ENCODE measurements at places on chromosomes 13 and 19.

DNA sequence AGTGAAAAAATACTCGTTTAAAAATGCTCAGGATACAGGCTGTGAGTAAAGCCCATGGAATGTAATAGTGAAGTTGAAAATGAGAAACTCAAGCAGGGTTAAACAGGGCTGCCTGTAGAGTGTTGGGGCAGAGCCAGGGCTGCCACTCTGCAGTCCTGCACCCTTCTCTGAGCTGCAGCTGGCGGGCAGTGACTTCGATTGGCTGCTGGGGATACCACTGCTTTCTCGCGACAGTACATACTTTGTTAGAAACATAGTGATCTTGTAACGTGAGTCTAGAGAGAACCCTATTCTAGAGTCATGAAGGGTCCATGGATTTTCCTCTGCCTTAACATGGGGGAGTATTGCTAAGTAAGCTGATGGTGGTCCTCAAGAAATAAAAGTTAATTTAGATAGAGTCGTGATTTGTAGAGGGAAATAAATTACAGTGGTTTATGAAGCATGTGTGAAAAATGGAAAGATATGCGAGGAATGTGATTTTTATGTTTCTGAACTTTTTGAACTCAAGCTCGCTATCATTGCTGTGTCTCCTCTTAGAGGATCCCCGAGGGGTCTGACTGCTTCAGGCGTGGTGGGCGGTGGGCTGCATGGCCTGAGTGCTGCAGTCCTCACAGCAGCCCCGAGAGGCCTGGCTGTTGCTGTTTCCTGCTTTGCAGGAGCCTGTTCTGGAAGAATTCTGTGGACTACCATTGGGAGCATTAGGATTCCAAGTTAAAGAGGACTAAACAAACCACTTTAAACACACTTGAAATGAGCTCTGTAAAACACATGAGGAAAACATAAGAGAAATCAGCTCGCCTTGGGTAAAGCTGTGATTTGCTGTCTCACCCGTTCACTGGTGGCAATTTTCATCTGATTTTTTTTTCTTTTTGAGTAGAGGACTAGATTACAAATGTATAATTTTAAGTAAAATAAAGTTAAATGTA is 95.7 kb downstream of the ARHGEF7 start:
- H3K27me3 ChIP-seq, result no peaks in the 10 kb centered on the region
- H3K36me3 ChIP-seq, result no peaks in the 10 kb centered on the region
- H3K4me1 ChIP-seq, result no peaks in the 10 kb centered on the region
- no peak overlapping the region for H3K27ac ChIP-seq
- no peak for DNase-seq

DNA sequence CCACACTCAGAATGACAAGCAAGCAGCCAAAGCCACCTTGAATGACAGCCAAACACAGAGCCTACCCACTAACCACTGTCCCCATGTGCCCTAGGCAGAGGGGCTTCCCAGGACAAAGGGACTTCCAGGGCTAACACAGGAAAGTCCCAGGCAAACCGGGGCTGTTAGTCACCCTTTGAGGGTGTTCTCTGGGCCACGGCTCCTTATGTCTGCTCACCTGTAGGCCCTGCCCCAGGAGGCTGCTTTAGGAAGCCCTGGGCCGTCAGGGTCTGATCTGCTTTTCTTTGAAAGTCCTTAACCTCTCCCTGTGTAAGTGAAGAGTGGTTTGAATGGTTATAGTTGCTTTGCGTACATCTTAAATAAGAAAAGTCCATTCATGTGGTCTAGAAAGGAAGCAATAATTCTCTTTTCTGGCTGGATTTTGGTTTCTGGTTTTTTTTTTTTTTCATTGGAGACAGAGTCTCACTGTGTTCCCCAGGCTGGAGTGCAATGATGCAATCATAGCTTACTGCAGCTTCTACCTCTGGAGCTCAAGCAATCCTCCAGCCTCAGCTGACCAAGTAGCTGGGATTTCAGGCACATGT is 161.4 kb downstream of the EFNB2 start:
- no peak overlapping the region for H3K4me3 ChIP-seq
- no peaks in the 10 kb centered on the region for H3K4me1 ChIP-seq
- H3K27me3 ChIP-seq, result no peaks in the 10 kb centered on the region
- no peak for DNase-seq
- no peak overlapping the region for H3K27ac ChIP-seq
- no peaks in the 10 kb centered on the region for H3K36me3 ChIP-seq

DNA sequence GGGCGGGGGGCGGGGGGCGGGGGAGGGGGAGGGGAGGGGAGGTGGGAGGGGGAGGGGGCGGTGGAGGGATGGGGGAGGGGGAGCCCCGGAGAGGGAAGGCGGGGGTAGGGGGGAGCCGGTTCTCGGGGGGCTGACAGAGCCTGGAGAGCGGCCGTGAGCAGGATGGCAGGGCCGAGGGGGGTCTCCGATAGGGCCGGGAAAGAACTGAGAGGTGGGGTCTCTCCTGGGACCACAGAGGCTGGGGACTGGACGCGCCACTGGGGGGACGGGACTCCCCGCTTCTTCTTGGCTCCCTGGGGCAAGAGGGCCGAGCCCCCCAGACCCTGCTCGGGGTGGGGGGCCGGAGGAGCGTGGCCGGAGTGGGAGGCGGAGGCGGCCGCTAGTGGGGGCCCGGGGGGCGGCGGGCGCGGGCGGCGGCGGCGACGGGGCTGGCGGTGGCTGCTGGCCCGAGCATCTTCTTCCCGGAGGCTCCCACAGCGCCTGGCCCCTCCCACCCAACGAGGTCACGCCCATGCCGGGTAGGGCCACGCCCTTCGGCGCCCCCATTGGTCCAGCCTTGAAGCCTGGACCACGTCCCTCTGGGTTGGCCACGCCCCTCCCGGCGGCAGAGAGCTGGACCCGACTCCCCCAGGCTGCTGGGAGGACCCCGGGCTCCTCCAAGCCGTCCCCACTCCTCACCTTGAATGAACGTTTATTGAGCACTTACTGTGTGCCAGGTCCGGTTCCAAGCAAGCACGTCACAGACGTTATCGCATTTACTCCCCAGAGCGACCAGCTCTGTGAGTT is at the start of gene NOVA2:
Gene NOVA2, minus strand, starts transcription at position 313 of the 786 bp plus-strand sequence. CDS start 514 bp downstream, outside the sequence.
- H3K4me1 ChIP-seq, result no peaks in the 10 kb centered on the region
- H3K36me3 ChIP-seq, result no peaks in the 10 kb centered on the region
- peaks cover 54% of the 10 kb centered on the region for H3K27me3 ChIP-seq
- DNase-seq, result peak; percentile 29

DNA sequence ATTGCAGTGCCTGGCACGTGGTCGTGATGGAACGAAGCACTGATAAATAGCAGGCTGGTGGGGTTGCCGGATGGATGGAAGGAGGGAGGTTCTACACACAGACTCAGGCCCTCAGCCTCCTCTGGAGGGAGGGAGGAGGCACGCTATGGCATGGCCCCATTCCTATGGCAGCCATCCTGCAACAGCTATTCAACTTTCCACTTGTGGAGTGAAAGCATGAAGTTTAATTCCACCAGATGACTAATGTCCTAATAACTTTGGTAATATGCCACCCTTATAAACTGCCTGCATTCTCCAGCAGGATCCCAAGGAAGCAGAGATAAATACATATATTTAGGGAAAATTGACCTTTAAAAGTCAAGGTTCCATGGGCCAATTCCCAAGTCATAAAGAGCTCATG is 92.4 kb downstream of the KL start:
- H3K27ac ChIP-seq, result no peak overlapping the region
- no peaks in the 10 kb centered on the region for H3K27me3 ChIP-seq
- H3K36me3 ChIP-seq, result peaks cover 4% of the 10 kb centered on the region

GRCh38 chr13:102267191-102267590 is 134.7 kb downstream of the FGF14 start:
- no peak overlapping the region for H3K27ac ChIP-seq
- no peaks in the 10 kb centered on the region for H3K36me3 ChIP-seq
- DNase-seq, result no peak
- H3K27me3 ChIP-seq, result no peaks in the 10 kb centered on the region

DNA sequence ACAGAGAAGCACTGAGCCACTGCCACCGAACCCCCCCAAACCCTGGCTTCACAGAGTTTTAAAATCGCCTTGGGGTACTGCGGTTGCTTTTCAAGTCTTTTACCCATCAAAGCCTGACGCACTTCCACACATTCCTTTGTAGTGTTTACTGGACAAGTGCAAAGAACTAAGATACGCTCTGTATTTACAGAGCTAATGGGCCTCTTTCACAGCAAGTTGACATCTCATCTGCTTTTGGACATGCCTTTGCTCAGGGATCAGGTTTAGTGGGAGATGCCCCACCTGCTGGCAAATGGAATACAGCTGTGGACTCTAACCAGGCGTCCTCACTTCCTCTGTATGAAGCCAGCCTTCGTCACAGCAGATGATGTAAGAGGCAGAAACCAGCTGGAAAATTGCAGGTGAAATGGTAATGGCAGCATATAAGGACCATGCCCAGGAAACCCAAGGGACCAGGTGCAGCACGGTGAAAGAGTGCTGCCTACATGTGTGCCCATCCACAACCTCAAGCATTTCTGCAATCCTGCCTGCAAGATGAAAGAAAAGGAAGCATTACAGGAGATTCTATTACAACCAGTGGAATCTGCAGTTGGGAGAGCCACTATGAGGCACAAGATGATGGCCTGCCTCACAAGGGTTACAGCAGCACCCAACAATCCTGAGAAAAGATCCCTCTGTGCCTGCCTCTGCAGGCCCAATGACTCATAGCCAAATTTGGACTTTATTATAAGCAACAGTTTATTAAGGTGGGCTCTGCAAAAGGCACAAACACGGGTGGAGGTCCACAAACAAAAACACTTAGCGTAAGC is 34.7 kb downstream of the BRD4 start:
- peaks cover 59% of the 10 kb centered on the region for H3K4me1 ChIP-seq
- no peaks in the 10 kb centered on the region for H3K27me3 ChIP-seq
- peak overlapping the region; percentile 16 for H3K4me3 ChIP-seq
- peak overlapping the region; percentile 59 for H3K27ac ChIP-seq

GRCh38 chr13:32682740-32683139 is 96.5 kb downstream of the PDS5B start:
- no peaks in the 10 kb centered on the region for H3K4me1 ChIP-seq
- no peak overlapping the region for H3K27ac ChIP-seq
- no peaks in the 10 kb centered on the region for H3K27me3 ChIP-seq
- no peak overlapping the region for H3K4me3 ChIP-seq
- DNase-seq, result no peak

- DNase-seq, result no peak
- H3K27ac ChIP-seq, result no peak overlapping the region
- no peaks in the 10 kb centered on the region for H3K27me3 ChIP-seq
- no peaks in the 10 kb centered on the region for H3K36me3 ChIP-seq
Observed at GRCh38 chr19:51240866-51241265, 10.0 kb upstream of the SIGLECL1 start.

GRCh38 chr13:93309886-93310523 is 83.4 kb downstream of the GPC6 start:
- no peaks in the 10 kb centered on the region for H3K36me3 ChIP-seq
- H3K27me3 ChIP-seq, result no peaks in the 10 kb centered on the region
- DNase-seq, result no peak
- peak overlapping the region; percentile 6 for H3K27ac ChIP-seq

GRCh38 chr19:51572908-51573307 is 1.8 kb downstream of the ZNF175 start:
- no peaks in the 10 kb centered on the region for H3K4me1 ChIP-seq
- H3K36me3 ChIP-seq, result no peaks in the 10 kb centered on the region

DNA sequence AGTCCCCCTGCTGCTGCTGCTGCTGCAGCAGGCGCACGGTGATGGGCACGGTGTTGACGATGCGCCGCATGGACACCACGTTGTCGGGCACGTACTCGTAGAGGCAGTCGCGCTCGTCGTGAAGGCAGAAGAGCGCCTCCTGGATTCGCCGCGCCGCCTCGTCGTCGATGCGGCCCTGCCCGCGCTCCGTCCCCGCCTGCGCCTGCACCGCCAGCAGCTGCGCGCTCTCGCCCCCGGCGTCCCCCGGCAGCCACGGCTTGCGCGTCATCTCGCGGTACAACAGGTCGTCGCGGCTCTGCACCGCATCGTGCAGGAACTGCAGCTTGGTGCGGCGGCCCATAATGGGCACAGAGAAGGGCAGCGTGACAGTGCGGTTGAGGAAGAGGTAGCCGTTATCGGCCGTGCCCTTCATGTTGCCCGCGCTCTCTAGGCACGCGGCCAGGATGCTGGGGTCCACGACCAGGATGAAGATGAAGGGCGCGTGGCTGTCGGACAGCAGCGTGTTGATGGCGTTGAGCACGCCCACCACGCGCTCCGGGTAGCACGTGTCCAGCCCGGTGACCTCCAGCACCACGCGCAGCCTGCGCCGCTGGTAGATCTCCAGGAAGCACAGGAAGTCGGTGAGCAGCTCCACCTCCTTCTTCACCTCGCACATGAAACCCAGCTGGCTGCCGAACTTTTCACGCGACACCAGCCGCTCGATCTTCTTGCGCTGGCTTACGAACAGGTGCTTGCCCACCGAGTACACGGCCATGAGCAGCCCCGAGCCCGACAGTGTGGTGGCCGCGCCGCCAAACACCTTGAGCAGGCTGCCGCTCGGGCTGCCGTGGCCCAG is 8.1 kb downstream of the NKPD1 start:
- peak; percentile 50 for DNase-seq
- H3K27me3 ChIP-seq, result peaks cover 2% of the 10 kb centered on the region
- H3K27ac ChIP-seq, result no peak overlapping the region
- no peaks in the 10 kb centered on the region for H3K36me3 ChIP-seq
- peaks cover 19% of the 10 kb centered on the region for H3K4me1 ChIP-seq
- H3K4me3 ChIP-seq, result peak overlapping the region; percentile 18

DNA sequence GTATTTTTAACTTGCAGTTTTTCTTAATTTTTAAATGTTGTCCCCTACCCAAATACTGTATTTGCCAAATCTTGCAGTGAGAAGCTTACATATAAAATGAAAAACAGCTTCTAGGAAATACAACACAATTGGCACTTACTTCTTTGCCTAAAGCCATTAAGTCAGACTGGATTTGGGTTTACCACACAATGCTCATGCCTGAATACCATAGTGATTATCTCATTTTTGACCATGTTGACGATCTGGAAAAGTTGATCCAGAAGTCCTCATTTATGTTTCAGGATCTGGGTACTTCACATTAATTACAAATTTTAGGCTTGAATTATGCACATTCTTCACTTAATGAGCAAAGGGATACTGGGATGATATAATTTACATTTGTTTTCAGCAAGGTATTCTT is 2.4 kb downstream of the RNF6 start:
- H3K4me1 ChIP-seq, result peaks cover 16% of the 10 kb centered on the region
- no peak overlapping the region for H3K27ac ChIP-seq
- no peak overlapping the region for H3K4me3 ChIP-seq
- no peaks in the 10 kb centered on the region for H3K27me3 ChIP-seq

DNA sequence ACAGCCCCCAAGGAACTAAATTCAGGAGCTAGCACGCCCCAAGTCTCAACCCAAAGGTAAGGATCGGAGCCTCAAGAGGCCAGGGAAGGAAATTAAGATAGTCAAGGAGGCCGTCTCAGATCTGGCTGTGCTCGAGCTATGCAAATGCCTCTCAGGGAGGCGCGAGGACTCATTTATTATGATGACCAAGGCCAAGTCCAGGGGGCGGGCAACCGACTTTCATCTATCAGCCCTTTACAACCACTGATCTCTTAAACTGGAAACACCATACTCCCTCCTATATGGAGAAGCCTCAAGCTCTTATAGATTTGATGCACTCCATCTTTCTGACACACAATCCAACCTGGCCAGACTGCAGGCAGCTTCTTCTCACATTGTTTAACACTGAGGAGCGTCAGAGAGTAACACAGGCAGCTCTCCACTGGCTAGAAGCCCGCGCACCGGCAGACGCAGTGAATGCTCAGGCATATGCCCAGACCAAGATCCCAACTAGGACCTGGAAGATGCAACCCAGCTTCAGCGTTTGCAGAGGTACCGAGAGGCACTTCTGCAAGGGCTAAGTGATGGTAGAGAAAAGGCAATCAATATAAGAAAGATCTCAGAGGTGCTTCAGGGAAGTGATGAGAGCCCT is 9.6 kb upstream of the SLC15A1 start:
- no peaks in the 10 kb centered on the region for H3K4me1 ChIP-seq
- peak overlapping the region; percentile 45 for H3K4me3 ChIP-seq
- no peak for DNase-seq
- H3K36me3 ChIP-seq, result no peaks in the 10 kb centered on the region

GRCh38 chr13:28628241-28628640 is 30.7 kb upstream of the POMP start:
- no peaks in the 10 kb centered on the region for H3K27me3 ChIP-seq
- H3K4me1 ChIP-seq, result no peaks in the 10 kb centered on the region
- no peak overlapping the region for H3K4me3 ChIP-seq
- H3K27ac ChIP-seq, result no peak overlapping the region
- no peaks in the 10 kb centered on the region for H3K36me3 ChIP-seq
